NCI-H2171 (cell line): ENCODE measurements at places on chromosomes 12 and 14.

- DNase-seq, result no peak
Observed at GRCh38 chr12:18275981-18276380, 14.7 kb downstream of the PIK3C2G start.

DNA sequence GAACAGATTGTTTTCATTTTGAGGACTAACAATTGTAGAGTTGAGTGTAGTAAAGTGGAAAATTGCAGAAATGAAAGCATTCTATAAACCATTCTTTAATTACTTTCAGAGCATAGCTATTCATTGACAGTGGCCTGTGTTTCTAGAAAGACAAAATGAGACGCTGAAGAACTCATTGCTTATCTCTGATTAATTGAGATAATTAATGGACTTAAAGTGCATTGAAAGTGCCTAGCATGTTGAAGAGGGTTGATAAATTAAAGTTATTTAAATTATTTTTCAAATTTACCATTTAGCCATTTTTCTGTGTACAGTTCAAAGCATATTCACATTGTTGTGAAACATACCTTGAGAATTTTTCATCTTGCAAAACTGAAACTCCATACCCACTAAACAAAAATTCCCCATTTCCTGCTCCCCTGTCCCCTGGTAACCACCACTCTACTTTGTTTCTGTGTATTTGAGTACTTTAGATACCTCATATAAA lies 57.4 kb downstream of the DAAM1 start:
- no peak for DNase-seq

- DNase-seq, result no peak
Observed at GRCh38 chr14:104735830-104736642, 12.0 kb downstream of the ADSS1 start.

- peak; percentile 92 for DNase-seq
Observed at GRCh38 chr14:76937181-76938091, 91.1 kb downstream of the IRF2BPL start.

GRCh38 chr12:115413626-115414025 lies 729.7 kb upstream of the TBX3 start:
- DNase-seq, result no peak

GRCh38 chr14:46691819-46692218 lies 40.2 kb upstream of the RPL10L start:
- no peak for DNase-seq

DNA sequence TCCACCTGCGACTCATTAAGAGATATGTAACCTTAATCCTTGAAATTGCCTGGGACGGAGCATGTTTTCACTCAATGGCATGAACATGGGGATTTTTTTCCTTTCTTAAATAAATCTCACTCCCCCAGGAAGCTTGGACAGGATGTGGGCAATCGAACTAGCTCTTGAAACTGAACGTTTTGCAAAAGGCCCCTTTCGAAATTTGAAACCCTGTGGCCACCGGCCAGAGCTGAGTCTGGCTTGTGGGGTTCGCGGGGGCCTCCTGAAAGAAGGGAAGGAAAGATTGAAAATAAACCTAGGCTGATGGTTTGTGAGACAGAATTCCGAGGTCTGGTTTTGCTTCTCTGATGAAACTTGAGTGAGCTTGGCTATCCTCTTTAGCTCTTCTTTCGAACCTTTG lies 101.4 kb upstream of the RTL1 start:
- DNase-seq, result no peak
